T-helper 1 cell (primary cell): ENCODE measurements at places on chromosomes 7 and 10.

DNA sequence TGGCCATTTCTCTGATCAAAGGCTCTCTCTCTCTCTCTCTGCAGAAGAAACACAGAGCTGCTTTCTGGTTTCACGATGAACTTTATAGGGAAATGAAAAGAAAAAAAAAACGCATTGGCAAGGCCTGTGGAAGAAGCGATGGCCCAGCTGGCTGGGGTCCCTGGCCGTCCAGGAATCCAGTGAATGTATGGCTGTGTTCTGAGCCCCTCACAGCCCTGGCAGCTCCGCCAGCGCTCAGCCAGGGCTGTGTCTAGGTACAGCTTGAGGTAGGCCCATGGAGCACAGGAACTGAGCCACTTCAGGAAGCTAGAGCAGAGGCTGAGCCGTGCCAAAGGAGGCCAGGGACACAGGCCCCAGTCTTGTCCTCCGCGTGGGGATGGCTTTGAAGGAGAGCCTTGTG, 13.1 kb upstream of the UCMA start:
- no peak for DNase-seq

DNA sequence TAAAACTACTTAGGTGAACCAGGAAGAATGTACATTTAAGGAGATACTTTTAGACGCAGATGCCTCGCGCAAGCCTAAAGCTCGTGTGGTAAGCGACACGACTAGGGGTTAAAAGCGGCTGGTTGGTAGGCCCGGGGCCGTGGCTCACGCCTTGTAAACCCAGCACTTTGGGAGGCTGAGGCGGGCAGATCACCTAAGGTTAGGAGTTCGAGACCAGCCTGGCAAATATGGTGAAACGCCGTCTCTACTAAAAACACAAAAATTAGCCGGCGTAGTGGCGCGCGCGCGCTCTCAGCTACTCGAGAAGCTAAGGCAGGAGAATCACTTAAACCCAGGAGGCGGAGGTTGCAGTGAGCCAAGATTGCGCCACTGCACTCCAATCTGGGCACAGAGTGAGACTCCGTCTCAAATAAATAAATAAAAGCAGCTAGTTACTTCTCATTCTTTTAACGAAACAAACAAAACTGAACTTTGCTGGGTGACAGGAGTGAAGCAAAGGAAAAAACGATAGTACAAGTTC, 879 bp downstream of the NUDT5 start:
- DNase-seq = peak; percentile 14

DNA sequence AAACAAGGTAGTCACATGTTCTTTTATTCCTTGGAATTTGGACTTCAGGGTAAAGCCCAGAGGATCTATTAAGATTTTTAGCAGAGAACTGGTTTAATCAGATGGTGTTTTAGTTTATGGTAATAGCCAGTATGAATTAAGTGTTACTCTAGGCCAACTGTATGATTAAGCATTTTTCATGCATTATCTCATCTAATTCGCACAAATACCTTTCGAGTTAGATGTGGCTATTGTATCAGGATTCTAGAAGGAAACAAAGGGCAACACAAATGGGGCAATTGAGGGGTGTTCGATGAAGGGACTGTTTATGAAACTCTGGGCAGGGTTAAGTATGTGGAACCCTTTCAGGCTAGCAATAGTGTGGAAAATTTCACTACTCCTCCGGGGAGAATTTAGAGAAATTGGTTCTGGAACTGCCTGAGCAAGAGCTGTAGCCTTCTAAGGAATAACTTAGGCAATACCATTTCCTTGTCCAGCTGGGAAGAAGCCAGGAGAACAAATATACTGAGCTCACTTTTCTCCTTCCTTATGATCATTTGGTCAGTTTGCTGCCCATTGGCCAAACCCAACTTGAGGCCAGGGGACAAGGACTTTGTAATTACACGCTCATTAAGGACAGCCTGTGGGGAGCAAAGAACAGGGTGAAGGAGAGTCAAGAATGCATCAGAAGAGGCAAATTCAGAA, 319.0 kb upstream of the FZD1 start:
- no peak for DNase-seq

DNA sequence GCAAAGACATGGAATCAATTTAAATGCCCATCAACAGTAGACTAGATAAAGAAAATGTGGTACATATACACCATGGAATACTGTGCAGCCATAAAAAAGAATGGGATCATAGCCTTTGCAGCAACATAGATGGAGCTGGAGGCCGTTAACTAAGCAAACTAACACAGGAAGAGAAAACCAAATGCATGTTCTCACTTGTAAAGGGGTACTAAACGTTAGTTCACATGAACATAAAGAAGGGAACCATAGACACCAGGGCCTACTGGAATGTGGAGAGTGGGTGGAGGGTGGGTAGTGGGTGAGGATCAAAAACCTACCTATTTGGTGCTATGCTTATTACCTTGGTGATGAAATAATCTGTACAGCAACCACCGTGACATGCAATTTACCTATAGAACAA, 78.4 kb upstream of the GSDME start:
- no peak for DNase-seq

DNA sequence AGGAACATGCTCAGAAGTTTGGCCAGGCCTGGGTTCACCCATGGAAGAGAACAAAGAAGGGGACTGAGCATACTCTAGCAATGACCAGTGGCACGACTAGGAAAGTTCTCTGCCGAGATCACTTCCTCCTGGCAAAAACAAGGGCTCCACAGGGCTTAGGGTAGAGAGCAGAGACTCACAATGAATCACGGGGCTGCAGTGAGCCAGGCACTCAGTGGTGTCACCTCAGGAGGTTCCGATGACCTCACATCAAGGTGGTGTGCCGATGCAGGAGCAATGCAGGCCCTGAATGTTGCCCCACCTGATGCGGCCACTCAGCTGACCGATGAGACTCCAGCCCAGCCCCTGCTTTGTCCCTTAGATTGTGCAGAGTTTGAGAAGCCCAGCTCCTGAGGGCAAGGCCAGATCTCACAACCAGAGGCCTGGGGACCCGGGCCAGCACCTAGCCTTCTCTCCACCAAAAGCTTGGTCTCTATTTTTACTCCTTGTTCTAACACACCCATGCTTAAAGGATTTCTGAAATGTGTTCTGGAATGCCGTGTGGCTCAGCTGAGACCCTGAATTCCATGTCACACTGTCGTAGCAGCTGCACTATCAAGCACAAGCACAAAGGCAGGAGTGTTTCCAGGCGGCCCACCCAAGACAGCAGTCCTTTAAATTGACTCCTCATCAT, 60.9 kb downstream of the COBL start:
- no peak for DNase-seq

DNA sequence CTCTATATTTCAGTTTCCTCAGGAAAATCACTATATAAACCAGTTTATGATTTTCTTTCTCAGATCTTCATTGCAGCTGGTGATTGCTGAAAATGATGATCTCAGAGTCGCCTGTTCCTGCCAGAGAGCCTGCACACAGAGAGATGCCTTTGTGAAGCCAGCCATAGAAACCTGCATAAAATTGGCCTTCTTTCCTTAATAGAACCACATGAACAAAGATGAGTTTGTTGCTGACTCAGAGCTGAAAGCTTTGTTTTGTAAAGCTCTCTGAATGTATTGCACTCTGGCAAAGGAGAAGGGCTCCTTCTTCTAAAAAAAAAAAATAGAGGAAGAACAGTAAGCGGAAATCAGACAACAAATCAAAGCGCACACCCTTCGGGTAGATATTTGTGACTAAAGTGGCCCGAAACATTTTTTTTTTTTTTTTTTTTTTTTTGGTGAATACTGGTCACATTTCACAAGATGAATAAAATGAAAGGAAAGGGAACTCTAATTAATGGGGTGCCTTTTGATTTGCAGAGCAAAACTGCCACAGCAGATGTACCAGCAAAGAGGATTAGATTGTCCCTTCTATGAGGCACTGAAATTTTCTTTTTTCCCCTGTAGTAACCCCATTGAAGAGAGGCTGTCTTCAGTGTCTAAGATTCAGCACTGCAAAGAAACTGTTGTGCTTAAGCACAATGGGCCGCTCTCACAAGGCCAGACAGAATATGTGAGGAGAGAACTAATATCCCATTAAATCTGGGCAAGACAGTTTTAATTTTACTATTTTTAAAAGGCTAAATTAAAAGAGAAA, 75.1 kb upstream of the PTPRZ1 start:
- no peak for DNase-seq

DNA sequence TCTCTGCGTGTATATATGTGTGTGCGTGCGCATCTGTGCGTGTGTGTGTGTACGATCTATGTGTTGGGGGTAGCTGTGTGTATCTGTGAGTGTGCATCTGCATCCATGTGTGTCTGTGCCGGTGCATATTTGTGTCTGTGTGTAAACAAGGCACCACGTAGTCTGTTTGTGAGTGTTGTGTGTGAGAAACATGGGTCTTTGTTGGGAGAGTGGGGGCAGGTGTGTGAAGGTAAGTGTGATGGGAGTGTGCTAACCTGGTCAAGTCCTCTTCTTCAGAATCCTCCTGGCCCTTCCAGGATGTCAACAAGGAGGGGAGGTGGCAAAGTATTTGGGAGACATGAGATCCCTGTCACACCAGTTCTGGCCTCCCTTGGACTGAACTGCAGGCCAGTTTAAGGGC, 87.2 kb downstream of the HIF1AN start:
- no peak for DNase-seq

DNA sequence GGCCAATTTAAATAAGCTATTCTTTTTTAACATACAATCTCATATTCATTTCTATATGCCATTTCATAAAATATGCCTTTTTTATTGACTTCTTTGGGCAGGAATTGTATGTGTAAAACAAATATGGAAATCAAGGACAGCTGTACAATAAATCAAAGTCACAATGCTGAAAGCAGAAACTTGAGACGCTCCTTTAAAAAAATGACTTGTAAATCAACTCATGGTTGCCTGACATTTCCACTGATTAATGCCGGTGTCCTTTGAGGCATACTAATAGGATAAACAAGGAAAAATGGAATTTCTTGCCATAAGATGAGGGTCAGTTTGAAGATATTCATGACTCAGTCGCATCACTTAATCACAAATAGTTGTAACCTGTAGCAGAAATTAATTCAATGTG, 247.4 kb upstream of the TEX47 start:
- DNase-seq = no peak

DNA sequence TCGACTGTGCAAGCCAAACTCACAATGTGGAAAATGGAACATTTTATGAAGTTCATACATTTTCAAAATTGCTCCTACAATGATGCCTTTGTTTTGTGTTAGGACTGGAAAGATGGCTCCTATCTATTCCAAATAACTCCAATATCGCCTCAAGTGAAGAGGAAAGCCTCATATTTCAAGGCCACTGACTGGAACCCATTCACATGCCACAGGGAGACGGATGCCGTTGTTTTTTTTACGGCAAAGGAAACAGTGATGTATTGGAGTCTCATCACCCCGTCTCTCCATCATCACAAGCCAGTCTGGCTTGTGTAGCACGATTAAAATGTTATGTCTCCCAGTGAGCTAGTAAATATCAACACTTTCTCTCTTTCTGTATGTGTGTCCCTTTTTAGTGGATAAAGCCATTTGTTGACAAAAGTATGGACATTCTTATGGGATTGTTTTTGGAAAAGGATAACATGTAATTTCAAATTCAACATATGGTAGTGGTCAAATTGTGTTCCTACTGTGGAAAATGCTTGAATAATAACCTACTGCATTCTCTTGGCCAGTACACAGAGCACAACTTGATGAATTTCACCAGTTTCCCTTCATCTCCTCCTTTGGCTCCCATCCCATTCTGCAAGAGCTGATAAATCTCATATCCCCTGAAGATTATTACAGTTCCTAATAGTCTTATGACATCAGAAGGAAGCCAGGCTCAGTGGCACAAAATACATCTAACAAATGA, 109.5 kb upstream of the PITRM1 start:
- no peak for DNase-seq

GRCh38 chr10:77801474-77802161, 124.9 kb downstream of the DLG5 start:
- no peak for DNase-seq

GRCh38 chr7:64515330-64515729, 47.5 kb downstream of the ZNF680 start:
- no peak for DNase-seq

GRCh38 chr7:44814919-44815318, 18.4 kb downstream of the PPIA start:
- DNase-seq = no peak

- DNase-seq = no peak
These were observed 5.5 kb upstream of the PRRT4 start for GRCh38 chr7:128366986-128367385.

DNA sequence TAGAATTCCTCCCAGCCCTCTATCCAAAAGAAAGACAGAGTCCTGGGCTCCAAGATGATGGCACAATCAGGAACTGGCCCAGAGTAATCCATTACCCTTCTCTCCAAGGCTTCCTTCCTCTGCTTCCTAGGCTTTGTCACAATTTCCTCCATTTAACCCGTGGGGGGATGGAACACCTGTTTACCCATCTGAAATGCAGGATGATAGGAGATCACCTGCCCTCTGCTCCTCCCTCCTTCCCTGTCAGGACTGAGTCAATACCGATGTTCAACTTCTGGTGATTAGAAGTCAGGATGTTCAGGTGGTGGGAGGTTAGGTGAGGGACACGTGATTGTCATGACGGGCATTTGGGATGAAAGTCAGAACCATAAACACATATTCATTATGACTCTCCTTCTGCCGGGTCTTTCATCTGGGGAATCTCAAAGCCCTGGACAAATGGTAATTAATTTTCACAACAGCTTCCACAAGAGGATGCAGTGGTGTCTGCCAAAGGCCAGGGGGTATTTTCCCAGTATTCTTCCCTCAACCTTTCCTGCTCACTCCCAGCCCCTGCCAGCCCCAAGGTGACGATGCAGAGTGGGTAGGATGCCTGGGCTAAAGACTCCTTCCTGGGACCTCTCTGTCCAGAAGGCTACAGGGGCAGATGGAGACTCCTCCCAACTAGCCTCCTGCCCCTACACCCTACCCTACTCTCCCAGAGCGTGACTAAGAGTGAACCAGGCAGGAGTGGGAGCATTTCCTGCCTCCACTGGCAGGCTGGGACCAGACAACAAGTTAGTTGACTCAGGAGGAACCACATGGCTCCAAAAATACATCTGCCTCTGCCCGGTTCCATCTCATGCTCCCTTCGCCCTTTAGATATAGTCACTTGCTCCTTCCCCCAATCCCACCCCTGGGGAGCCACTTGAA, 27.9 kb downstream of the DUSP5 start:
- no peak for DNase-seq

- no peak for DNase-seq
These were observed 52.8 kb downstream of the DLG5 start for GRCh38 chr10:77873536-77874380.

DNA sequence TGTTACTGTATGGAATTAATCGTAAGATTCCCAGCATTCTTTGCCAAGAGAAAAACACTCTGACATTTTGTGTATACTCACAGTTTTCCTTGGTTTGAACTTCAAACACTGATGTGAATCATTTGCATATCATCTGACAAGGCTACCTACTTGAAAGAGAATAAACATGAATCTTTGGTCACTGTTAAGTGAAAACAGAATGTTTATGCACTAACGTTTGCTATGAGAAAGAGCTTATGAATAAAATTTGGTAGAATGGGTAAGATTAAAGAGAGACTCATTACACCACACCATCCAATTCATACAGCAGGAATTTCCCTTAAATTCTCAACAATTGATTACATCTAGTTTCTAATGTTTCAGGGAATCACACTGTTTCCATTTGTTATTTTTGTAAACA, 46.6 kb downstream of the MACC1 start:
- no peak for DNase-seq

GRCh38 chr10:132941640-132942051, 724 bp downstream of the CFAP46 start:
- DNase-seq = no peak

GRCh38 chr10:119098576-119098975, 5.3 kb upstream of the DENND10 start:
- no peak for DNase-seq
